Muscle of back (tissue), 13 donors: ENCODE measurements at places on chromosomes 16 and 17.

DNA sequence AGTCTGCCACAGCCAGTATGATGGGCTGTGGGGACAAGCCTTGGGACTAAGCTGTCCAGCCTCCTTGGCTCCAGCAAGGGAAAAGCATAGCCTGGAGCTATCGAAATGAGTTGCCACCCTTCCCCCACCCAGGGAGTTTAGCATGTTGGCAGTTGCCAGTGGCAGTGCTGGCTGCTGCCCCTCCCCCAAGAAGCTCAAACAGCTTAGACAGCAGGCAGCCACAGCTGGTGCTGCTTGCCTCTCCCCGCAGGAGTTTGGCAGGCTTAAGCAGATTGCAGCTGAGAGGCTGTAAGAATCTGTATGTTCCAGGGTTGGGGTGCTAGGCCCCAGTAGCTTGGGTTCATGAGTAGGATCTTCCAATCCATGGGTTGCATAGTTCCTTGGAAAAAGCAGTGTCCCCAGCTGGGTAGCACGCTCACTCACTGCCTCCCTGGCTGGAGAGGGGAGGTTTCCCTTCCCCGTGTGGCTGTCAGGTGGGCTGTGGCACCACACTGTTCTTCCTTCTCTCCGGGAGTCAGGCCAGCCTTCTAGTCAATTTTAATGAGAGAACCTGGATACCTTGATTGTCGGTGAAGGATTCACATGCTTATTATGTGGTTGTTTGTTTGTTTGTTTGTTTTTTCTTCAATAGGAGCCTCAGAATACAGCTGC is 506.1 kb downstream of the CDH11 start:
- DNase-seq: peak; percentile 56

GRCh38 chr17:696369-696768 is 18.3 kb downstream of the VPS53 start:
- no peak for DNase-seq

GRCh38 chr16:8199390-8199789 is 390.9 kb downstream of the TMEM114 start:
- DNase-seq: no peak

DNA sequence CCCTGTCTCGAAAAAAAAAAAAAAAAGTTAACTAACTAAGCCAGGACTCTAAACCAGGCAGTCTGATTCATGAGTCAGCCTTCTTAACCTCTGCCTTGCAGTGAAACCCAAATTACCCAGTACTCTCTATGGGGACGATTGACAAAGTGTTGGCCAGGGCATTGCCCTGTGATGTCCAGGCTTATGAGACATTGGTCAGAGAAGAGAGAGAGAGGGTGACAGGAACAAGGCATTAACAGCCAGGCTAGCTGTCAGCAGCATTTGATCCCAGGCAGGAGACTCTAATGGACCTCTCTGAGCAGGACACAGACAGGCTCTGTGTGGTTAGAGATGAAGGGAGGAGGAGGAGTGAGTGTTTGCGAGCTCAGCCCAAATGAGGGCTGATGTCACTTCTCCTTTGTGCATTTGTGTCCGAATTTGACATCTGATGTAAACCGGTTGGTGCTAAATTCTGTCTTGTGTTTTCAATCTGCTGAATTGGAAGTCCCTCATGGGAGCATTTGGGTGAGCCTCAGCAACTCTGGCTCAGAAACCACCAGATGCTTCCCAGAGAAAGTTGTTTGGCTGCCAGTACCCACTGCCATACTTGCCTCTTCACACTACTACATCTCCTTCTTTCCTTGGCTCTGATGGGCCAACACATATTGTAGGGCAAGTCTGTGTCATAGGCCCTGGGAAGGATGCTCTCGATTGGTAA is 4.3 kb upstream of the MYL4 start:
- DNase-seq: no peak
